Stimulated activated CD4-positive, alpha-beta T cell treated with anti-CD3 and anti-CD28 coated beads, Interleukin-2, amount 100 ng/mL, for 24 hours (primary cell): ENCODE measurements at places on chromosomes 5 and 9.

GRCh38 chr5:146448783-146449519 lies 1.8 kb downstream of the TCERG1 start:
- no peak for DNase-seq

DNA sequence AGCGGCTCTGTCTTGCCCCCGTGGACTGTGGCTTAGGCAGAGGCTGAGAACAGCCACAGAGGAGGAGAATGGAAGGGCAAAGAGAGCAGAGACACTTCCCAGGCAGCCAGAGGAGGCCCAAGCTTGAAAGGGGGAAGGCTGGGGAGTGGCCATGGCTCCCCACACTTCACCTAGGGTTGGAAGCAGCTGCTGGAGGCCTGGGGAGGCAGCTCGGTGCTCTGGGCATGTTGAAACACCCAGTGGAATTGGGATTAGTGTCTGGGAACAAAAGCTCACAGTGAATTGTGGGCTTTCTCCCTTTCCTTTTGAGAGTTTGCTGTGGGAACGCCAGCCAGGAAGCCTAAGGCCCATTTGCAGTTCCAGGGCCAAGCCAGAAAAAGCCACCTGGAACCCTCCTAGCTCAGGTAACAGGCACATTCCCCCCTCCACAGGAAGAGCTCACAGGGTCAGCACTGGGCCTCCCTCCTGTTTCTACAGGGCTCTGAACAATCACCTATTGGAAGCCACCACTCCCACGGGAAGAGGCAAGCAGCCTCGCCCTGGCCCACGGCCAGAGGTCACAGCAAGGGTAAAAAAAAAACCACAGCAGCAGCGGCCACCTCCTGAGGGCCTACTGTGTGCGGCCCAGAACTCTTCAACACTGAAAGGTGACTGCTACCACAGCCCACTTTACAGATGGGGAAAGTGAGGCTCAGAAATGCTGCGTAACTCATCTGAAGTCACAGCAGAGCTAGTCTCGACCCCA lies 20.2 kb downstream of the EEIG1 start:
- no peak for DNase-seq

DNA sequence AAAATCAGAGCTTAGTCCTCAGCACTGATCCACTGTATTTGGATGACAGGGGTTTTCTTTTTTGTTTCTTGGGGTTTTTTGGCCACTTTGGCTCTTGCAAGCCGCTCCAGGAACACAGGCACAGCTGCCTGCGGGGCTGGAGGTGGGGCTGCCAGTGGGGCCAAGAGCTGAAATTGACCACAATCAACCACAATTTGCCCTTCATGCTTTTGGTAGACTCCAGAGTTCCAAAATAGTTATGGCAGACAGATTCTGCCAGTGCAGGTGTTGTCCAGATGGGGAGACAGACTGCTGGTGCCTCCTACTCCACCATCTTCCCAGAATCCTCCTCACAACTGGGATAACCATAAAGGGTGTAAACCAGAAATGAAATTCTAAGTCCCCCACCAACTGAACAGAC lies 36.5 kb downstream of the PLEKHG4B start:
- no peak for DNase-seq

GRCh38 chr9:92770360-92770995 lies 5.8 kb upstream of the BICD2 start:
- DNase-seq, result no peak

- DNase-seq, result no peak
Measured at GRCh38 chr9:132780230-132781007, 97.7 kb downstream of the AK8 start.

DNA sequence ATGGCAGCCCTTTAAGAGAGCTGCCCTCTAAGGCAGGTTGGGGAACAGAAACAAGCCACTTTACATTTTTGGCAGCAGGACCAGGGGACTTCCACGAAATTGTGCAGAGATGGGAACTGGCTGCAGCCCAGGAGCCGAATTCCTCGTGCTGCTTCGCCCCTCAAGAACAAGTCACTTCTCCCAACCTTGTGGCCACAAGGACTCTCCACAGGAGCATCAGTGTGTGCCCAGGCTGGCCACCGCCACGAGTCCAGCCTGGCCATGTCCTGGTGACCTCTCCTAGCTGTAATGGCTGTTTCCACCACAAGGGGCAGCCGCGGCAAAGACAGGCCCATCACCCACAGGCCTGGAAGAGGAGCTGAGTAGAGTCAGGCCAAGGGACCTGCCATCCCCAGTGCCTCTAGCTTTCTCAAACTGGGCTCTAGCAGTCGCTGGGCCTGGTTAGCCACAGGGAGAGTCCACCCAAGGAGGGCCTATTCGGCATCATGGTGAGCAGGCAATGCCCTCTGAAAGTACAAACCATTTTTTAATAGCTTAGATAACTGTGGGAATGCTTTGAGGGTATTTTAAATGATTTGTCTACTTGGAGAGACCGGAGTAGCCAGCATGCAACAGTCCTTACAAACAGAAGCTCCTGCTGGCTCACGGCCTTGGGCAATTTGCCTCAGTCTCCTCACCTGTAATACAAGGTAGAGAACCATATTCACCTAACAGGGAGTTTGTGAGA lies 129.0 kb downstream of the COL23A1 start:
- DNase-seq, result peak; percentile 43

GRCh38 chr5:57405984-57406383 lies 76.6 kb downstream of the ACTBL2 start:
- no peak for DNase-seq

GRCh38 chr9:89670114-89670513 lies 65.3 kb downstream of the GADD45G start:
- DNase-seq, result no peak

GRCh38 chr9:127927988-127928675 lies 2.4 kb downstream of the PIP5KL1 start:
- no peak for DNase-seq

DNA sequence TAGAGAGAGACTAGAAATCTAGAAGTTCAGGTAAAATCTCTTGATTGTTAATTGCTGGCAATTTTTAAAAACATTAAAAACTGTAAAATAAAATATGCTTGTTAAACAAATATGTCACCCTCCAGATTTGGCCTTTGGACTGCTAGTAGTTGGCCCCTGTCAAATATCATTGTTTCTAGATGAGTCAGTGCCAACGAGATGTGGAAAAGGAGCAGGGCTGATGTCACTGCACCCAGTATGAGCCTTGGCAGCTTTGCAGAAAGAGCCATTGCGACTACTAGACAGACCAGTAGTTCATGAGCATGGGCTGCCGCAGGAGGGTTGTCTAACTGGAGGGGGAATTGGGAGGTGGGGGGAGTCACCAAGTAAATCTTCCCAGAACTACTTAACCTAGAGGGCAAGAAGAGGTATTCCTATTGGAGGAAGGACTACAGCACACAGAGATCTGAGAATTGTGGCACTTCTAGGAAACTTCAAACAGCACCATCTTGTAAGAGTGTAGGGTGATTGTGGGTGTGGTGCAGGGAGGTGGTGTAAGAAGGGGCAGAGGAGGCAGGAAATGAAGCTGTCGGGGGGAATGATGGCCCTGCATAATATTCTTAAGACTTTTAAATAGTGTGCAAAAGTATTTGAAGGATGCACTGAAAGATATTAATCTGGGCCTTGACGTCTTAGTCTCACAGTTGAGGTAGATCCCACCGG lies 7.1 kb upstream of the DOCK2 start:
- DNase-seq, result no peak

DNA sequence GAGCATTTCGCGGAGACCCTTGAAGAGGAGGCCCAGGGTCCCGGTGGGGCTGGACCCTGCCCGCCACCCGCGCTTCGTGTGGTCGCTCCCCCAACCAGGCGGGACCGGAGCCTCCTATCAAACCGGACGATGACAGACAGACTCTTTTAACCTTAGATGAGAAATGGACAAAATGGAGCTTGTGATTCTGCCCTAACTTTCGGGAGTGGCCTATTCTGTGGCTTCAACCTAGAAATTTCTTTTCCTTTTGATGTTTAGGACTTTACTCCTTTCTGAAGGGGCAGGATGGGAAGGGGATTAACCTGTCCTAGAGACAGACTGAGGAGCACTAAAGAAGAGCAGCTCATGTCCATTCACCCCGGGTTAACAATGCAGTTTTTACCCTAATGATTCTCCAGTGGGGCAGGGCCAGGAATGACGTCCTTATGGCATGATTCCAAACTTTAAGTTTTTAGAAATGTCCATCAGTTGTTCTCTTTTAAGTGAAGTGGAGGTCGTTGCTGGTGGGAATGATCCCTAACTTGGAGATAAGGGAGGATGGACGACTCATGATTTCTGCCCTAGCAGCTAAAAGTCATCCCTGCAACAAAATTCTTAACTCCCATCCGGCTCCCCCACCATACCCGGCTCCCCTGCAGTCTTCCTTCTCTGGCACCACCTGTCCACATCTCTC lies 1.0 kb downstream of the NIPSNAP3A start:
- DNase-seq, result no peak

DNA sequence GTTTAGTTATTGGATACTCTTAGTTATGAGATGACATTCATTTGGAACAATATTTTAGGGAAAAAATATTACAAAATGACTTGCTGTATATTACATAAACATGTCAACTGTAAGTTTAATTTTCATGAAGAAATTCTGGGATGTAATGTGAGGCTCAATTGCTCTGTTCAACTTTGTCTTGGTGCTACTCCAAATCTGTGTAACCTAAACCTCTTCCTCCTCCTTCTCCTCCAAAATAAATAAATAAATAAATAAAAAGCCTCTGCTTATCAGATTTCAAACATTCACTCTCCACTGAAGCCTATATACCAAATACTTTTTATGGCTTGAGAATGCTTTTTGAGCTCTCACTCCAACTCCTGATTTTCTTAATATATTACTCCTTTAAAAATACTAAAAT lies 27.7 kb downstream of the ACTBL2 start:
- DNase-seq, result no peak

- no peak for DNase-seq
Measured at GRCh38 chr5:143938230-143938629, 126.3 kb downstream of the HMHB1 start.

DNA sequence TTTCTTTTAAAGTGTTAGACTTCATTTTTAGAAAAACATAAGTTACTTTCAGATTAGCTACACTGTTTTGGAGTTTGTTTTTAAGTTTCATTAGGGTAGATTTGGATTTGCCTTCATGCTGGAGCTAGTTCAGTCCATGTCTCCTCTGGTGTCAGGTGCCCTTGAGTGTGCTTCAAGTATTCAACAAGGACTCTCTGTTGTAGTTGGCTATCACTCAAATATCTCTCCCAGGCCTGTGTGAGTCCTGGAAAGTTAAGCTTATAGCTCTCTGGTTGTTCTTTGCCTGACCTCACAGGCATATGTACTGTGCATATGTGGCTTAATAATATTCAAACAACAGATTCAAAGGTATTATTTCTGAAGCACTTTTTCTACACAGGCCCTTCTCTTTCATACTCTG lies 45.4 kb downstream of the PTBP3 start:
- DNase-seq, result no peak

DNA sequence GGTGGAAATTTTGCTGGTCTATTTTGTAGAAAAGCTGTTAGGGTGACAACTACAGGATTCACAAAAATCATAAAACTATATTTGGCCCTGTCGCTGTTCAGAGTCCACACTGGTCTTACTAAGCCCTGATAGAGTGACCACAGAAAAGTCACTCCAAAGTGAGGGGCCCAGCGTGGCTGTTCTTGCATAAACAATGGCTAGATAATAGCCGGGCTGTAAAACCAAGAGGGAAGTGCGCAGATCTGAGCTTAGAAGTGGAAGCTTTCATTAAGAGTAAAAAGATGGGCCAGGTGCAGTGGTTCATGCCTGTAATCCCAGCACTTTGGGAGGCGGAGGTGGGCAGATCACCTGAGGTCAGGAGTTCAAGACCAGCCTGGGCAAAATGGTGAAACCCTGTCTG lies 15.5 kb upstream of the CTSL start:
- no peak for DNase-seq

DNA sequence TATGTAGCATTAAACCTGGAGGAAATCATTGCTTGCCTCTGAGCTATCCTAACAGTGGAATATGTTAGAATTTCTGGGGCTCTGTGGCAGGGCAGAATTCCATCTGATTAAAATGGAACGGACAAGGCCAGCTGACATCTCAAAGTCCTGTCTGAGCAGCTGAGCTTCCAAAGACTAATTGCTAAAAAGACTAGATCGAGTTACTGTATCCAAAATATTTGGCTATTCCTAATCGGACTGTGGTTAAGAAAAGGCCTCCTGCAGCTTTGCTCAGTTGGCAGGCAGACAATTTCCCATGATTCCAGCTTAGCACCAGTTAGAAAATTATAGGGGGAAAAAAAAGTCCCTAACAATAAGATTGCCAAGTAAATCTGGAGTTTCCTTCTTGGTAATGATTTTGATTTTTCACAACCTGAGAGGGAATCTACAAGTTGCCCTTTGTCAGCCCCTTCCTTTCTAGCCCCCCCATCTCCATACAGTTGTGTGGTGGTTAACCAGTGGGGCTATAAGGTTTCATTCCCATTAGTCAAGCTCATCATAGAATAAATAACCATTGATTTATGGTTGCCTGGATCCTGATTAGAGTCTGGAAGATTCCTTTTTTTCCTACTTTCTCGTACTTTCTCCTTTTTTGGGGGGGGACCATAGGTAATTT lies 26.4 kb downstream of the PTGR1 start:
- no peak for DNase-seq

GRCh38 chr5:177452688-177453638 lies 6.3 kb downstream of the PRR7 start:
- DNase-seq, result no peak

DNA sequence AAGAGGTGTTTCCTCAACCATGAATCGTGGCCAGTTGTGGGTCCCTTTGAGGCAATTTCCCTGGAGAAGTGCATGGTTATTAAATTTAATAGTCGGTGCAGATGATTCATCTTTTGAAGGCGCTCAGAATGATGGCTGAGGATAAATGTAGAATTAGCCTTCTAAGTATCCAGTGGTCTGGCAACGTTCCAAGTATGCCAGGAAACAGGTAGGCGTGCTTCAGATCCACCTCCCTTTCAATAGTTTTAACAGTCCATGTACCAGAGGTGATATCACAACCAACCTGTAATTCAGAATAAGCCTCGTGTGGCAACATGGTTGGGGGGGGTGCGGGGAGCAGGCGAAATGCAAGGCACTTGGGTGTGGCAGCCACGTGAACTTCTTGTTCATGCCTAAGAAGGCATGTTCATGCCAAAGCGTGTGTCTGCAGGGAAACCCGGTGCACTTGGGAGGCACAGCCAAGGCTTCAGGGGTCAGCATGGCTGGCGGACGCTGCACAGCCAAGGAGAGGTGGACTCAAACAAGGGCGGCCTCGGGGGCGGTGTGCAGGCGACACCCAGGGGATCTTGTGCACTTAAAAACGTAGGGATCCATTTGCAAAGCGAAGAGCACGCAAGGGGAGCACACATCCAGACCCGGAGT lies 5.2 kb upstream of the NKD2 start:
- DNase-seq, result no peak

DNA sequence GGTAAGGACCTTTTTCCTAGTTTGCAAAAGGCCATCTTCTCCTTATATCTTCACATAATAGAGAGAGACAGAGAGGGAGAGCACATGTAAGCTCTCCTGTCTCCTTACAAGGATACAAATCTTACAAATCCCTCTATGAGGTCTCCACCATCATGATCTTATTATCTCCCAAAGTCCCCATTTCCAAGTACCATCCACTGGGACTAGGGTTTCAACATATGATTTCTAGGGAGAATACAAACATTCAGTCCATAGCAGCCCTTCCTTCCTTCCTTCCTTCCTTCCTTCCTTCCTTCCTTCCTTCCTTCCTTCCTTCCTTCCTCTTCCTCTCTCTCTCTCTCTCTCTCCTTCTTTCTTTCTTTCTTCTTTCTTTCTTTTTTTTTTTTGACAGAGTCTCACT lies 1132.9 kb upstream of the WWC1 start:
- DNase-seq, result no peak
